ENCODE measurements at places on chromosomes 7 and 10.

GRCh38 chr10:78523453-78523852, 489.8 kb downstream of the RPS24 start:
- no peak for DNase-seq

- no peak for DNase-seq
Measured at GRCh38 chr10:71083716-71083975, 128.7 kb upstream of the UNC5B start.

GRCh38 chr7:111383133-111383532, 179.2 kb downstream of the IMMP2L start:
- no peak for DNase-seq

GRCh38 chr10:98340261-98340939, 72.4 kb upstream of the LOXL4 start:
- no peak for DNase-seq

GRCh38 chr7:118076564-118076963, 107.4 kb upstream of the LSM8 start:
- no peak for DNase-seq
